T-helper 17 cell (primary cell): ENCODE measurements at places on chromosomes 16 and 17.

- DNase-seq: no peak
These were observed 47.4 kb upstream of the SHISA9 start for GRCh38 chr16:12853972-12854371.

DNA sequence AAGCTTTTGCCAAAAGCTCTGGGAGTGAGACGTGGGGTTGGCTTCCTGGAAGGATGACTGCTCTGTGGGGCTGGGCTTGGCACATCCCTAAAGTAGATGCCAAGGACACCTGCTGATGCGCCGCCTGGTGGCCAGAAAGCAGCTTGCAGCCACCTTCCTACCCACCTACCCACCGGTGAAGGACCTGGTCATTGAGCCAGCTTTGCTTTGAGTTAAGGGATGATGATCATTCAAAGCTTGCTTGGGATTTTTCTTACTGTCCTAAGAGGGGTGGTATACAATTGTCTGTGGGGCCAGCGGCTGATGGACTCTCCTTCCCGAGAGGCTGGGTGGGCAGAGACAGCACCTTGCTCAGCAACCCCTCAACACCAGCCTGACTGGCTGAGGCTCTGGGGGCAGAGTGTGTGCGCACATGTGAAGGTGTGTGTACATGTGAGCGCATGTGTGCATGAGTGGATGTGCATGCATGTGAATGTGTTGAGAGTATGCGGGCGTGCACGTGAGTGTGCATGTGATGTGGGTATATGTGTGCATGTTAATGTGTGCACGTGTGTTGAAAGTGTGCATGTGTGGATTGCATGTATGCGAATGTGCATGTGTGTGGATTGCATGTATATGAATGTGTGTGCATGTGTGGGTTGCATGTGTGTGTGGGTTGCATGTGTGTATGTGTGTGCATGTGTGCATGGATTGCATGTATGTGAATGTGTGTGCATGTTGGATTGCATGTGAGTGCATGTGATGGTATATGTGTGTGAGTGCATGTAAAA, 18.6 kb downstream of the C1QTNF1 start:
- peak; percentile 50 for DNase-seq

- no peak for DNase-seq
These were observed 170.2 kb downstream of the RAB11FIP4 start for GRCh38 chr17:31561469-31562375.

GRCh38 chr17:49333804-49334203, 28.2 kb downstream of the ZNF652 start:
- no peak for DNase-seq

DNA sequence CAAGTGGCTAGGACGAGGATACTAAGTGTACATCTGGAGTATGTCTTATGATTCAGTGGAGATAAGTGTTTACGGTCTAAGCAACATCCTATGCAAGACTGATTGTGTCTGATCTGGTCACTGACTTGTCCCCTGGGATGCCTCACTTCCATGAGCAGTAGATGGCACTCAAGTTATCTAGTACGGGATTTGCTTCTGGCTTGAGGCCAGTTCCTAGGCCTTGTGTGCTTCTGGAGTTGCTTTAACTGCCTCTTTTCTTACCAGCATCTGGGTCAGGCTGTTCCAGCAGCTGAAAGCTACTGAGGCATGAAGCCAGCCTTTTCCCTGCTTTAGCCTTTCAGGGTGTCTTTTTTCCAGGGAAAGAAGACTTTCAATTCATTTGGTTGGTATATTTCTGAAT, 23.0 kb downstream of the SUPT6H start:
- no peak for DNase-seq
